ENCODE measurements at places on chromosomes 6 and 20. TPM values are rescaled to one million over a fixed set of nuclear protein-coding genes. Genes with fewer than 3 reads are reported as not detected.
A peak's percentile ranks its signal among the peaks of the same experiment; 100 is the strongest.

The BHLHE23 gene
- total RNA-seq = not detected

The PREX1 gene
- 17.7 TPM for total RNA-seq

The ZNF184 gene
- total RNA-seq = 4.4 TPM

The NRM gene
- 6.1 TPM for total RNA-seq

The SAMD5 gene
- 3.2 TPM for total RNA-seq

The SLC17A2 gene
- total RNA-seq = not detected

The OLIG3 gene
- total RNA-seq = not detected

The GFOD1 gene
- total RNA-seq = 16.9 TPM

The TREML1 gene
- not detected for total RNA-seq

The NKX2-4 gene
- total RNA-seq = not detected

The TMEM63B gene
- 32.4 TPM for total RNA-seq

The PSORS1C2 gene
- total RNA-seq = not detected

The ZKSCAN8 gene
- 14.5 TPM for total RNA-seq

DNA sequence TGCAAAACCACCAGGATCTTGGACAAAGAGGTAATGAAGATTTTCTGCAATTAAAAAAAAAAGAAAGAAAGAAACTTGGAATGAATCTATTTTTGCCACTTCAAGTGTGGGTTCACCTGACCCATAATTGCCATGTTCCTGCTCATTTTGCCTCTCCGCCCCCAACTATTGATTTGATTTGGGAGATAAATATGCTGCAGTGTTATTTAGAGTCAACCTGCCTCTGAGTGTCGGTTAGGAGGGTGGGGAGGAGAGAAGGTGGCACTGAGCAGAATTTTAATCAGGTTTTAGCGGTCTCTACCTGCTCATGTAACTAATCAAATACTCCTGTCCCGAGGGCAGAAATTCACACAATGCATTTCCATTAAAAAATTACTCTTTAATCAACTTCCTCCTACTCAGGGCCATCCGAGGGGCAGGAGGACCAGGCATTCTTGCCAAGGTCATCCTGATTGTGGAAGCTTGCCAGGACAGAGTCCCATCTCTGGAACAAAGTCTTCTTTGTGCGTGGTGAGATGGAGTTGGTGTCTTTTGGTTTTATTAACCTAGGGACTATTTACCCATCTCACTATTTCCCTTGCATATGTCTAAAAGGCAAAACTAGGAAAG lies 300.1 kb downstream of the CDH26 start:
- DNase-seq = peak; percentile 29

DNA sequence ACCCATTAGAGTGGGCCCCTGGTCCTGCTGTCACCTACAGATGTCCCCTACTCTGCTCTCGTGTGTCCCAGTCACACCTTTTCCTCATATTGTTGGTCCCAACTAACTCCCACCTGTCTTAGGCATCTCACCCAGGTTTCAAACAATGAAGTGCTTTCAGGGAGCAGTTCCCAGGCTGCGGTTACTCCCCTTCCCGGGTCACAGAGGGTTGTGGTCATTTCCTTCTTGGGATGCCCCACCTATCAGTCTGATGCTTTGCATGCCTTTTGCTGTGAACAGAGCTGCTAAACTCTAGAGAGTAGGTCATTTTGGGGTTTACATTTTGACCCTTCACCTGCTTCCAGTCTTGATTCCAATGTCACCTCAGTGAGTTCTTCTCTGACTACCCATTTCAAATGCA lies 181.6 kb downstream of the CDC5L start:
- no peak for DNase-seq

DNA sequence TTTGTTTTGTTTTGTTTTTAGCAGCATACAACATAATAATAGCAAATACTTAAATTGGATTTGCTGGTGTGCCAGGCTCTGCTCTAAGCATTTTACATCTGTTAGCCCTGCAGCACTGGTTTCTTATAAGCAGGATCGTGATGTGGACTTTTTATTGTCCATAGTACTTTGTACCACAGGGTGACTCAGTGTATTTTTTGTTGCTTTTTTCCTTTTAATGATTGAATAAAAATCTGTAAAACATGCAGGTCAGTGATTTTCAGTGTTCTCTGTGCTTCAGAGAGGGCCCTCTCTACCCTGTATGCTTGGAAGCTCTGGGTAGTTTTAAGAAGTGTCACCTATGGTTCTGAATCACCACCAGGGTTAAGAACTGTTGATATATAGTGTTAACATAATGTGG lies 4.0 kb downstream of the NT5DC1 start:
- no peak for DNase-seq

GRCh38 chr20:37042986-37043972 lies 52.5 kb downstream of the RBL1 start:
- no peak for DNase-seq

- DNase-seq = no peak
Measured at GRCh38 chr6:39824030-39824926, 32.1 kb downstream of the DAAM2 start.

GRCh38 chr6:96704713-96705112 lies 132.6 kb downstream of the GPR63 start:
- no peak for DNase-seq

GRCh38 chr20:24109537-24109936 lies 121.0 kb upstream of the GGTLC1 start:
- DNase-seq = no peak

- no peak for DNase-seq
Measured at GRCh38 chr20:19860737-19861136, 102.7 kb downstream of the RIN2 start.

DNA sequence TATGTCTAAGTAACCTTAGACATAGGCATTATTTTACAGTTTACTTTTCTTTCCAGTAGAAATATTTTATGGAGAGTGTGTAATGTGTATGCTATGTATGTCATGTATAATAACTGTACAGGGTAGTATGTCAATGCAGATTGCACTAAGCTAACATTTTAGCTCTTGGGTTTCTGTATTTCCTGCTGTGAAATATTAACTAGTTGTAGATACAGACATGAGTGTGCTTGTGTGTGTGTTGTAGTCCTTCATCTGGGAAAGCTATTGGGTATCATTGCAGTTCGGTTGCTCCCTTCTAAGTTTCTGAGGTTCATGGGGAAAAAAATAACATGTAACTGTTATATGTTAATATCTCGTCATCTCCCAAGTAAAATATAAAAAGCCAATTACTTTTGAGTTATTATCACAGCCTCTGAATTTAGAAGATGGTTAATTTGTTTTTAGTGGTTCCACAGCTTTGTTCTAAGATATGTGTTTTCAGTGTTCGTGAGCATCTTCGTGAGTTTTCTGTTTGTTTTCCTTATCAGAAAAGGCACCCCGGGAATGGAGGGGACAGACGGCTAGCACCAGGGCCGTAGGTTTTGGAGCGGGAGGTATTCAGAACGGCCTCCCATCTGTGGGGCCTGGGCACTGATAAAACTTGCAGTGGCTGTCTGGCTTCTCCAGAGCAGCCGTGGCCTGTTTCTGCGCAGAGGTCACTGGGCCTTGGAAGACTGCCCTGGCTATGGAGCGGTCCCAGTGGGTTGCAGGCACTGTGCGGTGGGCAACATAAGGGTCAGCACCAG lies 215.0 kb downstream of the ARID1B start:
- DNase-seq = no peak

GRCh38 chr20:33566781-33567603 lies 77.1 kb downstream of the CBFA2T2 start:
- DNase-seq = no peak

GRCh38 chr20:23143986-23144690 lies 58.0 kb upstream of the CD93 start:
- no peak for DNase-seq

DNA sequence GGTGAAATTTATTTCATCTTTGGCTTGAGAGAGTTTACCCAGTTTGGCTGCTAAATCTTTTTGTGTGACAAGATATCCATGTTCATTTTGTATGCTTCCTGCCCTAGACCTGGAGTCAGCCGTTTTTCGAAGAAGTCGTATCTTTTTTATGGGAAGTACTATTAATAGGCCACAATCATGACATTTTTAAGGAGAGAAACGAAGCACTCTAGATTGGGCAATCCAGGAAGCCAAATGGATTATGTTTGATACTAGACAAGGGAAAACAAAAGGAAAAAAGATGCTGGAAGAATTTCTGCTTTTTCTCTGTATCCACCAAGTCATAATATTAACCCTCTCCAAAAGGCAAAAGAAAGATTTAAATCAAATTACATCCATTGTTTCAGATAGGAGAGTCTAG lies 214.6 kb downstream of the HDGFL1 start:
- no peak for DNase-seq

DNA sequence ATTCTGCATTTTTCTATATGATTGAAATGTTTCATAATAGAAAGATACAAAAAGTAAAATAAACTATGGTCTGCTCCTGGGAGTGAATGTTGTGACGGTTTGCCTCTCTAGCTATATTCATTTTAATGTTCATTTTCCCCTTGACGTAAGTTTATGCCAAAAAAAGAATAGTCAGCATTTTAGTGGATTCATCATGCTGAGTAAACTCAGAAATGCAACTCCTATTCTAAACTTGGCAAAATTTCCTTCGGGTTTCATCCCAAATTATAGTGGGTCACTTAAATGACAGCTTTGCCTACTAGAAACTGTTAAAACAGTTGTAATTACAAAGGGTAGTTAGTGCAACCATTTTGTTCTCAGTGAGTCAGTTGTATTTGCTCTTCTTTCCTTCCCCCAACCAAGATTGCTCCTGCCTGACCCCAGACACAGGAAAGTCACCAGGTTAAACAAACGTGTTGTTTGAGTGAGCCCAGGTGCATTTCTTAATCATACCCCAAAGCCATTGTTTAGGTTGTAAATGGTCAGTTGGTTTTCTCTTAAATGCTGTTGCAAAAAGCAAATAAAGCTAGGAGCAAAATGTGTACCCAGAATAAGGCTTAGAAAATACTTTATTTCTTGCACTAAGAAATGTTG lies 482.3 kb upstream of the SOX4 start:
- DNase-seq = no peak

- DNase-seq = no peak
Measured at GRCh38 chr6:128208078-128208477, 307.2 kb upstream of the THEMIS start.

DNA sequence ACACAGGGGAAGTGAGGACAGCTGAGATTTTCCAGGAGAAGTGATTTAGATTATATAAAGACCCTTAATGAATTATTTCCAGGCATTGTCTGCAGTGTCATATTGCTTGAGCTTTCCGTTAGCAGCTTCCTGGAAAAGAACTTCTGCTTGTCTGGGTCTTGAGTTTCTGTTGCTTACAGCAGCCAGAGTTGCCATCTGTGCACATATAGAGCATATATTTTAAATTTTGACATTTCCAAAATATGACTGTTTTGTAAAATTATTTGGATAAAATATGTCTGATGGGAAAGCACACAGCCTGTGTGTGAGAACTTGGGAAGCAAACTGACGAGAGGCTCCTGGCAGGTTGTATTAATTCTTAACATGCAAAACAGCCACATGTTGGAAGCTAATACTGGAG lies 21.0 kb upstream of the NKX2-2 start:
- DNase-seq = no peak

DNA sequence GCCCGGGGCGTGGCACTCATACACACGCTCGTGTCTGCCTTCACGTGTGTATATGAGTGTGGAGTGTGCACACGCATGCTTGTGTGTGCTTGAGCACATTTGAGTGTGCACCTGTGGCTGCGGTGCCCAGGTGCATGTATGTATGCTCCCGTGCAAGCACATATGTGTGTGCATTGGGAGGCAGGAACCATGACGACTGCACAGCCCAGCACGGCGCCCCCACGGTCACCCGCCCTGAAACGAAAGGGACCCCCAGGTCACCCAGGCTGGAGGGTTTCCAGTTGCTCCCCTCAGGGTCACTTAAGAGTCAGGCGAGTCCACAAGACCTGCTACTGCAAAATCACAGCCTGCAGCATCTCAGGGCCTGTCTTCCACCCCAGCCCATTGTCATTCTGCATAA lies 94.7 kb downstream of the YTHDF1 start:
- no peak for DNase-seq

- peak; percentile 91 for DNase-seq
Measured at GRCh38 chr20:1328680-1329330, at the start of gene SDCBP2. SDCBP2 (minus strand) TSS chr20:1329139; CDS start chr20:1320416, 8,723 bp downstream.

DNA sequence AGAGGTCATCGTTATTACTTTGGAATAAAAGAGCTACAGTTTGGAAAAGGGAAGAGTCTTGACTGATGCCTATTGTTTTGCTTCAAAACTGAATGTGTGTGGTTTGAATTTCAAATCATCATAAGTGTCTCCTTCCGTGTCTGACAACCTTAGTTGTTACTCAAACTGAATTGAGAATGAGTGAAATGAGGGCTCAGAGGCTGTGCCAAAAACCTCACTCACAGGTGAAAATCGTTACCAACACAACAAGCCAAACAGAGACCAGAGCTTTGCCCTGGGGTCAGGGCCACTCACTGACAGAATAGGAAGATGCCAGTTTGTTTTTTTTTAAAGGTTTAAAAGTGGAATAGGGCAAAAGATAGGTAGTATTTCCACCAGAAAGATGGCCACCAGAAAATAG lies 15.2 kb upstream of the SIRT5 start:
- DNase-seq = no peak

GRCh38 chr6:2108700-2109306 lies 136.6 kb downstream of the GMDS start:
- no peak for DNase-seq

DNA sequence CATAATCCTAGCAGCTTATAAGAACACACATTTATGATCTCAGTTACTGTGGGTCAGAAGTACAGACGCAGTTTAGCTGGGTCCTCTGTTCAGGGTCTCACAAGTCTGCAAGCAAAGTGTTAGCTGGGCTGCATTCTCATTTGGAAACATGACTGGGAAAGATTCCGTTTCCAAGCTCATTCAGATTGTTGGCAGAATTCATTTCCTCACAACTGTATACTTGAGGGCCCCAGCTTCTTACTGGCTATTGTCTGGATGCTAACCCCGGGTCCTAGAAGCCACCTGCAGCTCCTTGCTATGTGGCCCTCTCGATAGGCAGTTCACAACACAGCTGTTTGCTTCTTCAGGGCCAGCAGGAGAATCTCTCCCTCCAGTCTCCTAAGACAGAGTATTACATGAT lies 13.1 kb downstream of the TCP11 start:
- no peak for DNase-seq

GRCh38 chr20:34237942-34238341 lies 3.3 kb upstream of the ASIP start:
- DNase-seq = no peak

- DNase-seq = no peak
Measured at GRCh38 chr20:54488442-54488841, 13.0 kb downstream of the DOK5 start.

DNA sequence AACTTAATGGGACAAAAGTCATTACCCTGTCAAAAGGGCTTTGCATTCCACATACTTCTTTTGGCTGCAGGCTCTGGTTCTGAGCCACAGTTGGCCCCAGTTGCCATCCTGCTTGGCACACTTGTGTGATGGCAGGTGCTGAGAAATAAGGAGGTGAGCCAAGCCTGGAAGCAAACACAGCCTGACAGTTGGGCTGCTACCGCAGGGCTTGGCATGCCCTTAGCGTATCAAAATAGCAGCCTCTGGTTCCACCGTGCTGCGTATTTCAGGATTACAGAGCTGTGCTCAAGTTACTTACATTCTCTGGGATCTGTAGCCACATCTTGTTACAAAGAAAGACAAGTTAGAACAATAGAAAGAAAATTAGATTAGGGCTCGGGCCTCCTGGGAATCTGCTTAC lies 11.1 kb downstream of the MTHFD1L start:
- DNase-seq = no peak

- DNase-seq = peak; percentile 89
Measured at GRCh38 chr20:18466574-18466893, 296 bp downstream of the DZANK1 start.
